ENCODE measurements at places on chromosomes 16 and 17. TPM values are rescaled to one million over a fixed set of nuclear protein-coding genes. Genes with fewer than 3 reads are reported as not detected.

RHBDL3 gene
- total RNA-seq = 0.38 TPM

SLFN13 gene
- total RNA-seq = 24.3 TPM

CD300A gene
- total RNA-seq = 5.1 TPM

PTX4 gene
- total RNA-seq = not detected

INO80E gene
- total RNA-seq = 123 TPM

CORO1A gene
- total RNA-seq = 991 TPM

ZNF629 gene
- 5.5 TPM for total RNA-seq

KRT17 gene
- total RNA-seq = 0.27 TPM

STARD3 gene
- total RNA-seq = 59.1 TPM

RFWD3 gene
- total RNA-seq = 114 TPM

PRAC1 gene
- total RNA-seq = not detected
